Retinal pigment epithelial cell (primary cell): ENCODE measurements at places on chromosomes 1 and 21.

- DNase-seq, result no peak
These were observed 211.0 kb downstream of the TOMM20 start for GRCh38 chr1:234917495-234918180.

GRCh38 chr1:112581586-112582192 lies 37.3 kb downstream of the ST7L start:
- DNase-seq, result no peak

DNA sequence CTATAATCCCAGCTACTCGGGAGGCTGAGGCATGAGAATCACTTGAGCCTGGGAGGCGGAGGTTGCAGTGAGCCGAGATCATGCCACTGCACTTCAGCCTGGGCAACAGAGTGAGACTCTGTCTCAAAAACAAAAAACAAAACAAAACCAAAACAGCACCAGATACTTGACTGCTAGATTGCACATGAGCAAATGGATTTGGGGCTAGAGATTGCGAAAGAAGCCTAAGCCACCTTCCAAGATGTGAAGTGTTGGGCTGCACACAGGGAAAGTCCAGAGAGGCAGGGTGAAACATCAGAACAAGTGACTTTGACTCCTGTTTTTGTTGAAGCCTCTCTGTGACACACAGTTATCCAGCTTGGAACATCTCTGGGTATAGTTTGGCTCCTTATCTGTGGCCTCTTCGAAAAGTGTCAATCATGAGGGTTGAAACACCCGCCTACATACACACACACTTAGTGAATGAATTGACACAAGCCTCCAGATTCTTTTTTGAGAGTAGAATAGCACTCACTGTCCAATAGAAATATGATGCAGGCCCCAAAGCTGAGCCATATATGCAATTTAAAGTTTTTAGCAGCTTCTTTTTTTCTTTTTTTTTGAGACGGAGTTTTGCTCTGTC lies 34.2 kb upstream of the GPR137B start:
- no peak for DNase-seq

DNA sequence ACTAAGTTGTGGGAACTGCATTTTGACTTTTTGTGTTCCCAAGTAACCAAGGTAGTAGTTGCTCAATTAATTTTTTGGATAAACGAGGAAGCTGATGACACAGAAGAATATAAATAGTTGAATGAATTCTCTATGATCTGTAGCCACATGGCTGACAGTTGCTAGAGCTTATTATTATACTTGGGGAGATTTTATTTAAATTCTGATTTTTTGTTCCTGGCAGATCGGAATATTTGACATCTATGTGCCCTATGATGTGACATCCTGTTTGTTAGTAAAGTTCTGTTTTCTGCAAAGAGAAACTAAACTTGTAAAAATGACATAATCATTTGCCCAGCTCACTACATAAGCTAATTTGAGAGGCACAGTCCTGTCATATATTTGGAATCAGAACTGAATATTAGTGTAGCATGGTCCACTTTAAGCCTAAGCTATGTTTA lies 9.7 kb upstream of the LYST start:
- no peak for DNase-seq

DNA sequence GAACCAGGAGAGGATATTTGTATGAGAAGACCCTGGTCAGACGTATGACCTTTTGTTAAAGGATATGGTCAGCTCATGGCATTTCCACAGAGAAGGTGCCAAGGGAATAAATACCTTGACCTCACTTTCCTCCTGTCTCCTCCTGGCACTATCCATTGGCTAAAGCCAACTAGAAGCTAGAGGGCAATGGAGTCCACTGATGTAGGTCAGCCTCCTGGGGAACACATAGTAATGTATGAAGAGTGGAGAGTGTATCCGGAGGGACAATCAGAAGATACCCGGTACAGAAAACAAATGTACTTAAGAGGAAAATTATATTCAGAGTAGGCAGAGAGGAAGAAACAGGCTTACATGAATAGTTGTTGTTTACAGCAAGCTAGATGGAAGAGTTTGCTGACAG lies 698 bp upstream of the NTMT2 start:
- DNase-seq, result no peak

- no peak for DNase-seq
These were observed 25.1 kb downstream of the NENF start for GRCh38 chr1:212457740-212458338.

DNA sequence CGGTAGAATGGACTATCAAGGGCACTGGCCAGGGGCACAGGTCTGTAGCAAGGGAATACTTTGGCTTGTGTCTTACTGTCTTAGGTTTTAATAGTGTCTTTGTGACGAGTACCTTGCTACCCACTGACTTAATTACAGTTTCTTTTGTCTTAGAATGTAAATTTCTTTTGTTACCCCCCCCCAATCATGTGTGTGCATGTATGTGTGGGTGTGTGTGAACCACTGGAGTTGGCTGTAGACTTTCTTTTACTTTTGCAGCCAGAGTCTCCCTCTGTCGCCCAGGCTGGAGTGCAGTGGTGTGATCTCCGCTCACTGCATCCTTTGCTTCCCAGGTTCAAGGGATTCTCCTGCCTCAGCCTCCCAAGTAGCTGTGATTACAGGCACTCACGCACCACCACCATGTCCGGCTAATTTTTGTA lies 61.8 kb upstream of the CLDN14 start:
- DNase-seq, result no peak

DNA sequence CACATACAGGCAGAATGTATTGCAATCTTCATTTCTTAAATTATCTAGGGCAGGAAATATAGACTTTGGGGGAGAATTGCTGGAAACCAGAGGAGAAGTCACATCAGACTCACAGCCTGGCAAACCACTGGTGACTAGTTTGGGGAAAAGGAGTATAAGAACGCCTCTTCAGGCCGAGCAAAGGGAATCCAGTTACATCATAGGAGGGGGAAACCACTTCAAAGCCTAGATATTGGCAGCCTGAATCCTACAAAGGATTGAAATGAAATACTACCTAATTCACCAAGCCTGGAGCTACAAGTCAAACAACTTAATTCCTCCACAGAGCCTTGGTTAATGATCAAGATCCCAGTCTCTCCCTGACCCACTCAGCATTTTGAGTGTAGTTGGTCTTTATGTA lies 121.7 kb downstream of the SLC30A10 start:
- DNase-seq, result no peak

- no peak for DNase-seq
These were observed 30.7 kb downstream of the CNIH4 start for GRCh38 chr1:224387302-224387912.

DNA sequence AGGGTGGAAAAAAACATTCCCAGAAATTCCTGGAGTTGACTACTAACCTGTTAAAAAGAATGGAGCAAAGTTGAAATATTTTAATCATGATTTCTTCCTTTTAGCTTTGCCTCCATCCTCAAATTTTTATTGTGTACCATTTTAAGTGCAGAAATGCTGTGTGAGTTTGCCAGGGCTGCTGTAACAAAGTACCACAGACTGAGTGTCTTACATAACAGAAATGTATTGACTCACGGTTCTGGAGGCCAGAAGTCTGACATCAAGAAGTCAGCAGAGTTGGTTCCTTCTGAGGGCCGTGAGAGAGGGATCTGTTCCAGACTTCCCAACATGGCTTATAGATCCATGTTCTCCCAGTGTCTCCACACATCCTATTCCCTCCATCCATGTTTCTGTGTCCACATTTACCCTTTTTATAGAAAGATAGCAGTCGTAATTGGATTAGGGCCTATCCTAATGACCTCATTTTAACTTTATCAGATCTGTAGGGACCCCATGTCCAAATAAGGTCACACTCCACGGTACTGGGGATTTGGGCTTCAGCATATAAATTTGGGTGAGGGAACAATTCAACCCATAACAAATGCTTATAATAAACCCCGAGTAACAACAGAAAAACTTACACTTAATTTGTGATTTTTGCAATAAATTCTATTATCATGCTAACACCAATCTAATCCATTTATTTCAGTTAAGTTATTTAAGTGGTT lies 12.7 kb downstream of the SNX7 start:
- no peak for DNase-seq

DNA sequence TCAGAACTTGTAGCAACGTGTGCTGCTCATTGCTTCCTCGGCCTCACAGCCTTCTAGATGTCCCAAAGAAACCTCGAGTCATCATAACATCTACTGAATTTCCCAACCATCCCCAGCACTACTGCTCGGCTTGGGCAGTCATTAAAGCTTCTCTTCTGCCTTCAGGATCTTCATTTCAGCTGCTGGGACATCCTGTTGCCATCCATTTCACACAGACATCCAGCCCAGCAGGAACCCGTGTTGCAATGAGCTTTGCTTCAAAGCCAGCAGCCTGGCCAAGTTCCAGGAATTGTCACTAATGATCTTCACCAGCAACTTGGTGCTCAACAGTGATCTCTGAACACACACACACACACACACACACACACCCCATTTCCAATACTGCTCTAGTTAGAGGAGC lies 18.5 kb downstream of the WLS start:
- no peak for DNase-seq

DNA sequence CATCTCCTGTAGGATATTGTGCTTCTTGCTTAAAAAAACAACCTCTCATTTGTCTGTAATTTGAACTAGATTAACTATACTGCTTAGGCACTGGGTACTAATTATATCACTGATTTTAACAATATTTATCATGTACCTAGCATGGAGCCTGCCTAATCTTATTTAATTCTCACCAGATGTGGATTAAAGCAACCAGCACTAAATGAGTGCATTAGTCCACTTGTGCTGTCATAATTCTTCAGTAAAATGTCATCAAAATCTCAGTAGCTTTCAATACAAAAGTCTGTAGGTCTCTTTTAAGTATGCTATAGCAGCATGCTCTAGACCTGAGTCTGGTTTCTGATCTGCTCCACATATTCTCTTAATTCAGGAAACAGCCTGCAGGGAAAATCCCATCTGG lies 368.1 kb downstream of the NCAM2 start:
- no peak for DNase-seq

- no peak for DNase-seq
These were observed 990.0 kb downstream of the KCNT2 start for GRCh38 chr1:195618287-195618686.

DNA sequence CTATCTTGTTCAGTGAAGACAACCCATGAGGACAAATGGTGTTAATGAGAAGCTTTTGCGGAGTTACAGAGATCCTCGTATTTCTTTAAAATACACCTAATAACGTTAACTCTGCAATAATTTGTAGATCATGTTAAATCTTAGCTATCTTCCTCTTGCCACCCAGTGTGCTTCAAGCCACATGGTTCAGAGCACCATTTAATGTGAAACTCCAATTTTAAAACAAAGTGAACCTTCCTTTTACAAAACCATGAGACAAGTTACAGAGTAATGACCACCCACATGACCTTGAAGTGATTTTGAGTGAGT lies 1.7 kb upstream of the KCNE2 start:
- DNase-seq, result no peak

DNA sequence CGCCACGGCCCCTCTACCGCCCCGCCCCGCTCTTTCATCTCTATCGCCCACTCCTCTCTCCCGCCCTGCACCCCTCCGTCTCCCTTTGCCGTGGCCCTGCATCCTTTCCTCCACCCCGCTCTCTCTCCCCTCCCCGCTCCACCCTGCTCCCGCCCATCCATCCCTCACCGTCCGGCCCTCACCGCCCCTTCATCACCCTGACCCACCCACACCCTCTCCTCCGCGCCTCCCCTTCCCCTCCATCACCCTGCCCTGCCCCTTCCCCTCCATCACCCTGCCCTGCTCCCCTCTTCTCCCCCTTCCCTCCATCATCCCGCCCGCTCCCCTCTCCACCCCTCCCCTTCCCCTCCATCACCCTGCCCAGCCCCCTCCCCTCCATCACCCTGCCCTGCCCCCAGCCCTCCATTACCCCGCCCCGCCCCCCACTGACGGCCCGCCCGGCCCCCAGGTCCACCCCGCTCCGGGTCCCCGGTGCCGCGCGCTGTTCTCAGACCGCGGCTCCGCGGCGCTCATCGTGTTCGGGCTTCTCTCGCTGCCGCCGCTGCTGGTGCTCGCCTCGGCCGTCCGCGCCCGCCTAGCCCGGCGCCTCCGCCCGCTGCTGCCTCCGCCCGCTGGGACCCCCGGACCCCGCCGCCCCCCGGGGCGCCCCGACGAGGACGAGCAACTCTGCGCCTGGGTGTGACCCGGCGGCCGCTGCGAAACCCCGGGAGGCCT lies 6.2 kb upstream of the ANKRD65 start:
- DNase-seq, result no peak

DNA sequence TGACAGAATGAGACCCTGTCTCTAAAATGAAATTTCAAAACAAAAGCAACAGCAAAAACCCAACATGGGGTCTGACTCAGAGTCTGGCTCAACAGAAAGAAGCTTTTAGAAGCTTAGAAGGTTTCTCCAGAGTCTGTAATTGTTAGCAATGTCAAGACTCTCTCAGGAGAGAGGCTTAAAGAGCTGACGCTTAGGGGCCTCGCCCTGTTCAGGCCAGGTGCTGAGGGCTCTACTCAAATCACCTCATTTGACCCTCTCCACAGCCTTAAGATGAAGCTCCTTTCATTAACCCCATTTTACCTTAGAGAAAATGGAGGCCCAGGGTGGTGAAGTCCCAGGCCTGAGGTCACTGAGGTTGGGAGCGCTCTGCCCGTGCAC lies 5.3 kb upstream of the KIF17 start:
- DNase-seq, result no peak

GRCh38 chr1:174894117-174894762 lies 105.5 kb upstream of the CACYBP start:
- DNase-seq, result no peak

DNA sequence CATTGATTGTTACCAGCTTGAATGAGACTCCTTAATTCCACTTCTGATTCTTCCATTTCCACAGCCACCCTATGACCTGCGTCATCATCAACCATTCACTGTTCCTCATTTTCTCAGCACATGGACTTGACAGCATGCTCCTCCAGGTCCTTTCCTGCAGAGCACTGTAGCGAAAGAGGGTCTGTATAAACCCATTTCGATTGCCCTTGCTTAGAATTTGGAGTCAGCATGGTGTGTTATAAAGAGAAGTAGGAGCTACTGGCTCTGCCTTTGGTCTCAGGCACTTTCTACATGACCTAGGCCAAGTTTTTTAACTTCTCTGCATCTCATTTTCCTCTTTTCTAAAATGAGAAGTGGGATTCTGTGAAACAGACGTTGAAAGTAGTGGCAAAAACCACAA lies 133.8 kb downstream of the AK5 start:
- no peak for DNase-seq

DNA sequence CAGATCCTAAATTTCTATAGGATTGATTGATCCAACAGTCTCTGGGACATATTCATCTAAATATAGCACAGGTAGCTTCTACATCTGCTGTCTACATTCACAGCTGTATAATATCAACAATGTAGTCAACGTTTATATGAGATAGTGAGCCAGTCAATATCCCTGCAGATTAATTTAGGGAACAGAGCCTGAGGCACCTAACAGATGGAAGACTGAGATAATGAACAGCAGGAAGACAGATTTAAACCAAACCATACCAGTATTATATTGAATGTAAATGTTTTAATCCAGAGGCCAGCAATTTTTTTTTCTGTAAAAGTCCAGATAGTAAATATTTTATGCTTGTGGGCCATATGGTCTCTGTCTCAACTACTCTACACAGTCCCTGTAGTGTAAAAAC lies 2072.4 kb downstream of the MRPL39 start:
- DNase-seq, result no peak
